Prostate gland (tissue), 2 donors: ENCODE measurements at places on chromosomes 11 and 22. TPM values are rescaled to one million over a fixed set of nuclear protein-coding genes. Genes with fewer than 3 reads are reported as not detected.

DNA sequence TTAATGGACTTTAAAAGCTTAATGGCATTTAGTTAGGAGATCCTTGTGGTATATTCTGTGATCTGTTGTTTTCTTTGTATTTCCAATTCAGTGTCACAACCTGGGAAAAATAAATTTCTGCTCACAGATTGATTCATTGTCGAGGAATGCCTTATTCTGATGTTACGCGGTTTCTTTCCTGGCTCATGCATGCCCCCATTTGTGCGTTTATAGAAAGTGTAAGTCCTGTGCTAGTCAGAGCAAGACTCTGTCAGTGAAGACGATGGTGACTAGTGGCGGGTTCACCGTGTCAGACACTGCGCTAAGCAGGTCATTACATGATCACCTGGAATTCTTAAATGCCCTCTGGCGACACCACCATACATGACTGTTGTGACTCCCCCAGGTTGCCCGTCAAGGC, 169.4 kb downstream of the TBC1D22A start:
- H3K27me3 ChIP-seq, result no peaks in the 10 kb centered on the region
- no peak overlapping the region for H3K4me3 ChIP-seq
- H3K36me3 ChIP-seq, result no peaks in the 10 kb centered on the region
- no peaks in the 10 kb centered on the region for H3K4me1 ChIP-seq
- DNase-seq, result no peak

The CCDC87 gene
- 3.8 TPM for total RNA-seq

DNA sequence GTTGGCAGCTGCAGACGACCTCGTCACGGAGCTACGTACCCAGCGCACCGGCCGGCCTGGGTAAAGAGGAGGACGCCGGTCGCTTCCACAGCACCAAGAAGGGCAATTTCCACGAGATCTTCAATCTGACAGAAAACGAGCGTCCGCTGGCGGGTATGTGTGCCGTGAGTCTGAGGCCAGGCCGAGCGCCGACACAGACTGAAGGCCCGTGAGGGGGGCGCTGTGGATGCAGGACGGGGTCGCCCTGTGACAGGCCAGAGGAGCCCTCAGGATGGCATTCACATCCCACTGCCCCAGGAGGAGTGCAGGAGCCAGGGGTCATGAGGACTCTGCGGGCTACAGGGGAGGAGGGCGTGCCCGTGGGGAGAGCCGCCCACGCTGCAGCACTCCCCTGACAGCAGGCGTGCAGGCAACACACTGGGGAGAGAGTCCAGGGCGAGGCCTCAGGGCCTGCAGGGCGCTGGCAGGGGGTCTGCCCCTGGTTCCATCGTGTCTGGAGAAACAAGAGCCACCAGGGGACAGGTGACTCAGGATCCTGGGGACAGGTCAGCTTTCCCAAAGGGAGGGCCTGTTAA, 53.6 kb downstream of the GRAMD4 start:
- H3K36me3 ChIP-seq, result no peaks in the 10 kb centered on the region
- H3K4me3 ChIP-seq, result no peak overlapping the region
- H3K27ac ChIP-seq, result no peak overlapping the region
- no peaks in the 10 kb centered on the region for H3K27me3 ChIP-seq

- no peaks in the 10 kb centered on the region for H3K27me3 ChIP-seq
- H3K4me1 ChIP-seq, result no peaks in the 10 kb centered on the region
- no peak overlapping the region for H3K4me3 ChIP-seq
Measured at GRCh38 chr11:98227278-98227677, 793.5 kb upstream of the CNTN5 start.

DNA sequence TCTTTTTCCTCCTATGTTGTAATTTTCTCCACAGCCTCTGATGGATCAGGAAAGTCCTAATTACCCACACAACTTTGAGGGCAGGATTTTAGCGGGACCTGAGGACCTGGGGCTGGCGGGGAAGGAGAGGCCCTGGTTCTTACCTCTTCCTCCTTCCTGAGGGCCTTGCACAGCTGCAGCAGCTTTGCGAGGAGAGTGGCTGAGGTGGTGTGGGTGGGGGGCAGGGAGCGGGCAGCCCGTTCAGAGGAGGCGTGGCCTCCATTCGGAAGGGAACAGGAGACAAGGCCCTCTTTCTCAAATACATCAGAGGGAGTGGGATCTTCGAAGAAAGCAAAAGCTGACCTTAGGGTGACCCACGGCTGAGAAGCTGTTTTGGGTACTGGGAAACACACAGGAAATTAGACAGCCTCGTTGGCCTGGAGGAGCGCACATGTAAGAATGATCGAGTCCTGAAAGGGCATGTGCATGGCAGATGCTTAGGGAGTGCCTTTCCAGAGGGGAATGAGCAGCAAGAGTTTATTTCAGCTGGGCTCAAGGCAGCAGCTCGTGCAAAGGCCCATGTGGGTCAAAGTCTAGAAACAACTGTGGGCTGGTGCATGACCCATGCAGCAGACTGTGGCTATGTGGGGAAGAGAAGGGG, 76.6 kb upstream of the NARS2 start:
- no peak for DNase-seq
- no peak overlapping the region for H3K27ac ChIP-seq
- H3K36me3 ChIP-seq, result no peaks in the 10 kb centered on the region
- no peaks in the 10 kb centered on the region for H3K27me3 ChIP-seq

DNA sequence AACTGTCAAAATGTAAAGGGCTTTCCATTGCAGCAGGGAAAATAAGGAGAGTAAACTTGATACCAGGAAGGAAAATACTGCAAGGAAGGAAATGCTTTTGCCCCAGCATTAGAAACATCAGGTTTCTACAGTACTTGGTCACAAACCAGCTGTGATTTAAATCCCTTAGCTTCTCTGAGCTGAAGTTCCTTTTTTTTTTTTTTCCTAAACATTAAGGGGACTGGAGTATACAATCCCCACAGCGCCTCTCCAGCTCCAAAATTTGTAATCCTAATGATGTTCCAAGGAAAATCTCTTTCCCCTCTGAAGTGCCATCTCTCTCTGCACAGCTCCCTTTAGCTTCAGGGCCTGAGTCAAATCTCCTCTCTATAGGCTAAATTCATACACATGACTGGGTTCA, 220.5 kb upstream of the PITPNB start:
- no peaks in the 10 kb centered on the region for H3K36me3 ChIP-seq
- no peak overlapping the region for H3K4me3 ChIP-seq
- no peaks in the 10 kb centered on the region for H3K27me3 ChIP-seq
- H3K27ac ChIP-seq, result no peak overlapping the region

DNA sequence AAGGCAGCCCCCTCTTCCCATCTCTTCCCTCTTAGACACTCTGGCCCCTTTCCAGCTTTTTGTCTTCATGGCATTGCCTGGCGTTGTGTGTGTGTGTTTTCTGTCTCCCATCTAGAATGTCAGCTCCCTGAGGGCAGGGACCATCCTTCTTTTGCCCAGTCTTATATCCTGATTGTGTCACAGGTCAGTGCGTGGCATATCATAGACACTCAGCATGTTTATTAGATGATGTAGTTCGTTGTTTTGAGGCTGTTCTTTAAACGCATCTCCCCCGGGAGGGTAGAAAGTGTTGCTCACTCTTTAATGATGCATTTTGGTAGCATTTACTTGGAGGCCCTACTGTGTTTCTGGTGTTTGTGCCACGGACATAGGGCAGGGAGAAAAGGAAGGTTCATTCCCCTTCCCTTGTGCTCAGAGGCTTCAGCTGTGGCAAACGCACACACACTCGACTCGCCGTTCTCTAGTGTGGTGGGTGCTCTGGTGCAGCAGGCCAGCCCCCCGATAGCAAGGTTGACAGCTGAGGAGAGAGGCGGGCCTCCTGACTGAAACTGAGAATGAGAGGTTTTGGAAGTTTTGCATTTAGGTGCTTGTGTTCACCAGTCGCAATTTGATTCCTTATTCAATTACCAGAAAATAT, 60.2 kb downstream of the TNRC6B start:
- H3K36me3 ChIP-seq, result no peaks in the 10 kb centered on the region
- no peak for DNase-seq
- no peaks in the 10 kb centered on the region for H3K27me3 ChIP-seq
- no peak overlapping the region for H3K4me3 ChIP-seq
- H3K27ac ChIP-seq, result no peak overlapping the region
- no peaks in the 10 kb centered on the region for H3K4me1 ChIP-seq

DNA sequence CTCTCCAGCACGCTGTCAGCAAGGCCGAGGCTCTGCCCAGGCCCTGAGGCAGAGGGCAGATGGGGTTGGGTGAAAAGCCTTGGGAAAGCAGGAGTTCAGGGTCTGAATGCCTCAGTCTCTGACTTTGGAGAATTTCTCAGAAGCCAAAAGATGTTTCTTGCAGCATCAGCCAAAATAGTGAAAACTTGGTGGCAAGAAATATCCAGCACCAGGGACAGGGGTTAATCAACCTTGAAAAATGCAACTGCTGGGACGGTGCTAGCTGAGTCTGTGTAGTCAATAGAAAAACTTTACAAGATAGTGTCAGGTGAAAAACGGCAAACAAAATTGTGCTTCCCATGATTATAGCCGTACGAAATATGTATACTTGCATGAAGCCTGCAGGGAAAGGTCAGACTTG, 1.4 kb upstream of the ABCC8 start:
- no peak for DNase-seq
- H3K27ac ChIP-seq, result no peak overlapping the region
- H3K4me1 ChIP-seq, result no peaks in the 10 kb centered on the region

DNA sequence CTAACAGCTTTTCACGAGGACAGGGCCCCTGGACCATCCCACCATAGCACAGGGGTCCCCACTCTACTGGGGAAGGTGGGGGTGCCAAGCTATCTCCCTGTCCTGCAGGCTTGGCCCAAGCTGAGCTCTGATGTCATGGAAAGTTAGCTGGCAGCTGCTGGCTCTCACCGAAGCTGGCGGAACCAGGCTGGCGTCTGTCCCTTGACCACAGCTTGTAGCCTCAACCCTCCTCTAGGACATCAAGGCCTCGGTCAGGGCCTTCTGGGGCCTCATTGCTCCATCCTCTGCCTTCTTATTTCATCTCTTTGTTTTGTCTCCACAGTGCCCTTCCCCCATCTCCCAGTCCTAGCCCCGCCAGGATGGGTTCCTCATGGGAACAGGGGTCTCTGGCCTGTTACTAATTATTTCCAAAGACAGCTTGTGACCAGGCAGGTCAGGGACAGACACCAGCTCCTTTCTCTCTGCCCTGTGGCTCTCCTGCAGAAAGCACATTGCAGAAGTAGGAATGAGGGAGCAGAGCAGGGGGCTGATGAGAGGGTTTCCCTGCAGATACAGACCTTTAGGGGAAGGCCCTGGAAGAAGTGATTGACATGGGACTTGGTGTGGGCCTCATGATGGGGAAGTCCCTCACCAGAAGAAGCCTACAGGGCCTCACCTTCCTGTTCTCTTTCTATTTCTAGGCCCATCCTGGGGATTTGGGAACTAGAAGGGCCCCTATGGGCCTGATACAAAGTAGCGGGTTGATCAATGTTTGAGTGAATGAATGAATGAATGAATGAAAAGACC, 97.5 kb upstream of the ALX4 start:
- no peaks in the 10 kb centered on the region for H3K27me3 ChIP-seq
- H3K4me3 ChIP-seq, result no peak overlapping the region
- H3K36me3 ChIP-seq, result no peaks in the 10 kb centered on the region

- no peaks in the 10 kb centered on the region for H3K36me3 ChIP-seq
- H3K4me3 ChIP-seq, result no peak overlapping the region
- H3K27ac ChIP-seq, result peak overlapping the region; percentile 20
- no peaks in the 10 kb centered on the region for H3K27me3 ChIP-seq
Measured at GRCh38 chr22:29871684-29872083, 11.3 kb upstream of the MTMR3 start.

The HBE1 gene
- total RNA-seq, result not detected

GRCh38 chr22:40857309-40857855, 434 bp downstream of the XPNPEP3 start:
- H3K4me3 ChIP-seq, result peak overlapping the region; percentile 82
- no peaks in the 10 kb centered on the region for H3K27me3 ChIP-seq
- H3K27ac ChIP-seq, result peak overlapping the region; percentile 99
- no peak for DNase-seq
- H3K36me3 ChIP-seq, result no peaks in the 10 kb centered on the region

The NRGN gene
- total RNA-seq, result 1.8 TPM
